ENCODE measurements at places on chromosomes 16 and 17. TPM values are rescaled to one million over a fixed set of nuclear protein-coding genes. Genes with fewer than 3 reads are reported as not detected.

DNA sequence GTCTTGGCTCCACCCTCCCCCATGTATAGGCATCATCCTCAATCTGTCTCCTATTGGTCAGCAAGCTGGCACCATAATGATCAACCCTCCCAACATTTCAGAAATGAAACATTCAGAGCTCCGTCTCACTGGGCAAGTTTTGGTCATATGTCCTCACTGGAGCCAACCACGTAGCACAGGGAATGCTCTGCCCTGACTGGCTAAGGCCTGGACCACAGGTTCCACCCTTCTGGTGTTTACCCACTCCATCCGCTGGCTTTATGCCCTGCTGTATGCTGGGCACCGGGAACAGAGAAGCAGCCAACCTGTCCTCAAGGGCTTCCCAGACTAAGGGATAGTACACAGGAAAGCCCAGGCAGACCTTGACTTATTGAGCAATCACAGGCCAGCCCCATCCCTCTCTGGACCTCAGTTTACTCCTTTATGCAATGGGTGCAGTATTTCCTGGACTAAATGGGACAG is 20.5 kb downstream of the MYO15A start:
- peak; percentile 24 for DNase-seq

- no peak for DNase-seq
These were observed 37.0 kb downstream of the HLF start for GRCh38 chr17:55301521-55302406.

- no peak for DNase-seq
These were observed 335.9 kb upstream of the TNRC6C start for GRCh38 chr17:77622647-77623046.

DNA sequence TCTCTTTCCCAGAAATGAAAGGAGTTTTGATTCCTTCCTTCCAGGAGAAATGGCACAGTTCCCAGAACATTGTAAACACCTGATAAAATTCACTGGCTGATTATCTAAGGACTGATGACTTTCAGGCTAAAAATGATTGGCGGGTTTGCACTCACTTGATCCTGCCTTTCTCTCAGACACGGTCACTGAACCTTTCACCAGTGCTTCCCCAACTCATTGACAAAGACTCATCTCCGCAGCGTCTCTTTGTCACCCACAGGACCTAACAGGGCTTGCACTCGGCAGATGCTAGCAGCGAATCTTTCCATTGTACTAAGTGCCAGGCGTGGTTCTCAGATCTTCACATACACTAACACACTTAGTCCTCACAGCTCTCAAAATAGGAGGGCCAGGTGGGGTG is 7.3 kb upstream of the DHRS7C start:
- DNase-seq: no peak

GRCh38 chr17:32780721-32781120 is 96.2 kb downstream of the MYO1D start:
- no peak for DNase-seq

The SIRT7 gene
- polyA plus RNA-seq: 9.5 TPM

The TEX14 gene
- polyA plus RNA-seq: 0.02 TPM

GRCh38 chr17:4879601-4880000 is 19.7 kb upstream of the C17orf107 start:
- no peak for DNase-seq

DNA sequence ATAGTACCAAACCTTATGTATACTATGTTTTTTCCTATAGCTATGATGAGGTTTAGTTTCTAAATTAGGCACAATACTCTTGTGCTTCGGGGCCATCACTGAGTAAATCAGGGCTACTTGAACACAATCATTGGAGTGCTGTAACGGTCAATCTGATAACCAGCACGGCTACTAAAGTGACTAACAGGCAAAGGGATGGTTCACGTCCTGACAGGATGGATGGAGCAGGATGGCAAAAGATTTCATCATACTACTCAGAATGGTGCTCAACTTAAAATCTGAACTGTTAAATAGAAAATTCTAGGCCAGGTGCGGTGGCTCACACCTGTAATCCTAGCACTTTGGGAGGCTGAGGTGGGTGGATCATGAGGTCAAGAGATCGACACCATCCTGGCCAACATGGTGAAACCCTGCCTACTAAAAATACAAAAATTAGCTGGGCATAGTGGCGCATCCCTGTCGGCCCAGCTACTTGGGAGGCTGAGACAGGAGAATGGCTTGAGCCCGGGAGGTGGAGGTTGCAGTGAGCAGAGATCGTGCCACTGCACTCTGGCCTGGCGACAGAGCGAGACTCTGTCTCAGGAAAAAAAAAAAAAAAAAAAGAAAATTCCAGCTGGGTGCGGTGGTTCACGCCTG is 7.0 kb downstream of the TUFM start:
- DNase-seq: no peak

- DNase-seq: no peak
These were observed 5.3 kb downstream of the TMEM114 start for GRCh38 chr16:8585041-8585440.

The HEATR9 gene
- polyA plus RNA-seq: not detected

The CHTF8 gene
- 118 TPM for polyA plus RNA-seq

GRCh38 chr16:75195811-75196790 is 10.9 kb downstream of the CTRB2 start:
- no peak for DNase-seq

DNA sequence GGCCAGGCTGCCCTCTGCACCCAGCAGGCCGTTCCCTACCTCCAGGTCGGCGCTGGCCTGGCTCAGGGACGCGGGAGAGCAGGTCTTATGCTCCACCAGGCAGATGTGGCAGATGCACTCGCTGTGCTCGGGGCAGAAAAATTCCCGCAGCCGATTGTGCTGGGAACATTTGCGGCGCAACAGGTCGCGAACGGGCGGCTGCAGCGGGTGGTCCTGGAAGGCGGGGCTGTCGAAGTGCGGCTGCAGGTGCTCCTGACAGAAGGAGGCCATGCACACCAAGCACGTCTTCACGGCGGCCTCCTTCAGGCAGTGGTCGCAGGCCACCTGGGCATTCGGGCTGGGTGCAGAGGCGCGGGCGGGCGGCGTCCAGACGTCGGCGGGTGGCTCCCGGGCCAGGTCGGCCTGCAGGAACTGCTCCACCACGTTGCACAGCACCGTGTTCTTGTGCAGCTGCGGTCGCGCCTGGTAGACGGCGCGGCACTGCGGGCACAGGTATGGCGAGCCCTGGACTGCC is 439 bp downstream of the TRIM25 start:
- no peak for DNase-seq

DNA sequence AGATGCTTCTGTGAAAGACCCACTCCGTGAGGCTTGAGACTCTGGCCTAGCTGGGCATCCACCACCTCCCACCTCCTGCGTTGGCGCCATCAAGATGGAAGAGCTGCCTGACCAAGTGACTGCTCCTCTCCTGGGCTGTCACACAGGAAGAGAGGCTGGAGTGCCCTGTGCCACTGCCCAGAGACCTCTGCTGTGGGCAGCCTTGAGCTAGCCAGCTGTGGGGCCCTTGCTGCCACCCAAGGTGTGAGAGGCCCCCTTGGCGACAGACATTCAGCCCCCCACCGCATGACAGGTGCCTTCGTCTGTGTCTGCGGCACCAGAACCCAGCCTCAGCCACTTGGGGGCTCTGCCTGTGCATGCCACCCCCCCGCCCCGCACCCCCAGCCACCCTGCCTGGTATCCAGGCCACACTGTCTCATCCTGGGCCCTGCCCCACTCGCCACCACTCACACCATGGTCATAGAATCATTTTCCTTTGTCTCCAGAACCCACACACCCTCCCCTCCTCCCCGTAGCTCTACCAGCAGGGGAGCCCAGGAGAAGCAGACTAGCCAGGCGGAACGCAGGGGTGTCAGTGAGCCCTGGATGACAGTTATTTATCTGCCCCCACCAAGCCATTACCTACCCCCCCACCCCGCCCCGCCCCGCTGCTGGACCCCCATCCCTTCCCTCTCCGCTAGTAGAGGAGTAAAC is 120.9 kb upstream of the LHX1 start:
- no peak for DNase-seq

- DNase-seq: no peak
These were observed 27.7 kb downstream of the UNK start for GRCh38 chr17:75812096-75813013.

DNA sequence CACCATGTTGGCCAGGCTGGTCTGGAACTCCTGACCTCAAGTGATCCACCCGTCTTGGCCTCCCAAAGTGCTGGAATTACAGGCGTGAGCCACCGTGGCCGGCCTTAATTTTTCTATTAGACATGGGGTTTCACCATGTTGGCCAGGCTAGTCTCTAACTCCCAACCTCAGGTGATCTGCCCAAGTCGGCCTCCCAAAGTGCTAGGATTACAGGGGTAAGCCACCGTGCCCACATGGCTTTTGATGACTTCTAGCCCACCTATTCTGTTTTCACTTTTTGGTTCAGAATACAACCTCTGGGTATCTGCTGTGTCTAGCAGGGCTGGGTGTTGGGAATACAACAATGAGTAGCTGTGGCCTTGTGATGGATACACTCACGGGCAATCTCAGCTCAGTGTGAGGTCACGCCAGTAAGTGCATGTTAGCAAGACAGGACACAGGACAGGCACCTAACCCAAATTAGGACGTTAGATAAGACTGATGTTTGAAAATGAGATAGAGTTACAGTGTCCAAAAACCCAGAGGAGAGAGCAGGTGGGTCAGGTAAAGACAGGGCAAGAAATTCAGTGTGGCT is 14.1 kb upstream of the YWHAE start:
- no peak for DNase-seq

- no peak for DNase-seq
These were observed 59.3 kb downstream of the KLHDC4 start for GRCh38 chr16:87706278-87707000.

The KANSL1 gene
- polyA plus RNA-seq: 19.5 TPM

Measured in endothelial cell of umbilical vein (primary cell).